NCI-H2107 (cell line): ENCODE measurements at places on chromosomes 3 and 15.

DNA sequence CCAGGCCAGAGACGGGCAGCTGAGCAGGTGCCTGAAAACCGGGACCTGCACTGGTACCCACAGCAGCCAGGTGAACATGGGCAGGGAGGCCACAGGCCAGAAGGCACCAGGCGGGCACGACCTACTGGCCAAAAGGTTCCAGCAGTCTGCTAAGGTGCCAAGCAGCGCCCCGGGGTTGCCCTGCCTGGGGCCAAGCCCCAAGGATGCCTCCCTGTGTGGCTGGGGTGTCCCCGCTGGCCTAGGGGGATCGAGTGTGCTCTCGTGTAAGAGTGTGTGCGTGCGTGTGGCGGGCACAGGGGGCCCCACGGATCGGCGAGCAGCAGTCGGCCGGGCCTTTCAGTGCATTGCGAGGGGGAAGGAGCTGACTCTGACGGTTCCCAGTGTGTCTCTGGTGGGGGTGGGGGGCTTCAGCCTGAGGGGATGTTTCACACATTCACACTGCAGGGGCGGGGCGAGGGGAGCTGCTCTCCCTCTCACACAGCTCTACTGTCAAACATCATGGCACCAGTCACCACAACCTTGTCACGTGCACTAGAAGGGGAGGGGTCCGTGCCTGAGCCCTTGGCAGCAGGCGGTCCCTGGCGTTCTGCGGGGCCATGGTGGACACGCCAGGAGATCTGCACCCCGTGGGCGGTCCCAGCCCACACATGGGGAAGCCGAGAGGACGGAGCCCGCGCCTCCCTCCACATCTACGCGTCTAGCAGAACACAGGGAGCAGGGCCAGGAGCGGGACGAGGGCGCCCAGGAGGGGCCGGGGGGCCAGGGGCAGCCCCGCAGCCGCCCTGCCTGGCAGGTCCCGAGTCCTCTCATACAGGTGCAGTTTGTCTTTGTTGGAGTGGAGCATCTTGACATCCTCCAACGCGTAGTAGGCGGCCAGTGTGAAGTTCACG is 44.5 kb downstream of the RGMA start:
- DNase-seq = no peak

GRCh38 chr15:68749793-68750192 is 70.9 kb downstream of the ANP32A start:
- DNase-seq = no peak

- no peak for DNase-seq
Measured at GRCh38 chr15:65434201-65434600, 11.5 kb upstream of the IGDCC4 start.

GRCh38 chr15:28892789-28893610 is 7.2 kb downstream of the APBA2 start:
- no peak for DNase-seq

GRCh38 chr3:82044930-82045705 is 283.7 kb upstream of the GBE1 start:
- DNase-seq = no peak

DNA sequence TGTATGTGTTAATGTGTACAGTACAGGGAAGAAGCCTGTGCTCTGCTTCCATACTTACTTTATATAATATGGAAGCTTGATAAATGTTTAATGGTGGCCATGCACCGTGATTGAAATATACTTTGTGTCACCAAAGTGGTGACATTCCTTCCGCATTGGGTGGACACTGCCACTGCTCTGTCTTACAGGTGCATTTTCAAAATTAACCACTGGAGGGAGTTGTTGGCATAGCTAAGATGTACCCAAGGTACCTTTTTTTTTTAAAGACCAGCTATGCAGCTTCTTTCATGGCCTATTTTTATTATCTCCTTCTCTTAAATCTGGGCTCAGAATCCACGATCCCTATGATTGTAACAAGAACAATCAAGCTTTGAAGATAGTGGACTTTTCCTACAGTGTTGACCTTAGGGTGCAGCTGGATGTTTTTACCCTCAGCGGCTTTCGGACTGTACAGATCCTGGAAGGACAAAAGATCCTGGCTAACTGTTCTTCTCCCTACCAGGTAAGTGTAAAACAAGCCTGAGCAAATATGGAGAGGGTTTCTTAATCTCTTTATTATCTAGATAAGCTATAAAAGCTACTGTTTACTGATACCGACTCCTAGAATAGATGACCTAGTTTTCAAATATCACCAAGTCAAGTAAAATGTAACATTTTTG is 21.6 kb upstream of the PAK6 start:
- DNase-seq = no peak

DNA sequence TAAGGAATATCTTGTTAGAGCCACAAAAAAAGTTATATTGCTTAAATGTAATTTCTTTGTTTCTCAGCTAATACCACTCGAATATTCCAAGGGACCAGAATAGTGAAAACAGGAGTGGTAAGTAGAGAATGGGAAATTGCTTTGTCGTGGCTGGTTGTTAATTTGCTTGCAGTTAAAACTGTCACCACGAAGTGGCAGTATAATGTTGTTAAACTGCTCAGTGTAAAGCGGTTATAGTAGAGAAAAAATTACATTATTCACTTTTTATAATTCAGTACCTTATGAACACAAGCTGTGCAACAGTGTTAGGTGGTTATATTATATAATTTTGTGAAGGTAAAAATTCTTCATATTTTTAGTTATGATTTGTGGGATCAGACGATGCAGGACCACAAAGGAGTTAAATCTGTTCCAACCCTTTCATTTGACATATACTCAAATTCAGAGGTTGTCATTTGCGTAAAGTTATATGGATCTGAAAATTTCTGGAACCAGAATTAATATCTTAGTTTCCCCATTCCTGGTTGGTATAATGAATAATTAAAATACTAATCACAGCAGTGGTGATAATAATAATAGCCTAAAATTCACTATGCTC is 171.8 kb downstream of the FEZF2 start:
- DNase-seq = no peak

DNA sequence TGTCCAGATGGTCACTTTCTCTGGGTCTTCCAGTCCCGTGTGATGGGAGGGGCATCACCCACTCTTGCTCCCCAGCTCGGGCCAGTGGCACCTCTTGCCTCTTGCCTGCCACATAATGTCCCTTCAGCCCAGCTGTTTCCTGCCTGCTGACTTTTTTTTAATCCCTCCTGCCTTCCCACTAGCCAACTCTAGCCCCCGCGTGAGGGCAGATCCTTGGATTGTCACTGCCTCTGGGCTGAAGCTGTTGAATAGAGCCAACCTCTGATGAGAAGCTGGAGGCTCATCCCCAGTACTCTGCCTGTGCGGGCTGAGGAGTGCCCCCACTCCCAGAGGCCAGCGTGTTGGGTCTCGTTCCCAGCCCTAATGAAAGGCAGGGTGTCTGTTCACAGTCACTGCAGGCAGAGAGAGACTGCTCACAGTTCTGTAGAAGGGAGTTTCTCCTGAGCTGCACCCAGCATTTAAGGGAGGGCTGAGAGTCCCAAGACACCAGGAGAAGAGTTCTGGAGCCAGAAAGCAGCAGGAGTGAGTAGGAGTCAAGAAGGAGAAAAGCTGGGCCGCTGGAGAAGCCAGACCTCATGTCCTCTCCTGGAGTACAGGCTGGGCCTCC is 30.1 kb upstream of the TIMP4 start:
- no peak for DNase-seq

DNA sequence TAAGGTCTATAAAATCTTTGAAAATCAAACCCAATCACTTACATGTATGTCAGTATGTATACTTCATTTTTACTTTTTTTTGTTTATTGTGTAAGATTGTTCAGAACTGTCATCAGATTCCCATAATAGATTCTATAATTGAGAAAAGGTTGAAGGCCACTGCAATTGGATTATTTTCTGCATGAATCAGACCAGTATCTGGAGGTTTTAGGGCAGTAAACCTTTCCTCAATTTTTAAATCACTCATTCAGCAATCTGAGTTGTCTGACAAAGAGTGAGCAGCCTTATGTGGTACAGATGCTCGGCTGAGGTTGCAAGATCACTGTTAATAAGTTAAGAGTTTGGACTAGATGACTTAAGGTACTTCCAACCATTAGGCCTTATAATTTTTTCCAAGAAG is 96.0 kb downstream of the TP63 start:
- DNase-seq = no peak

DNA sequence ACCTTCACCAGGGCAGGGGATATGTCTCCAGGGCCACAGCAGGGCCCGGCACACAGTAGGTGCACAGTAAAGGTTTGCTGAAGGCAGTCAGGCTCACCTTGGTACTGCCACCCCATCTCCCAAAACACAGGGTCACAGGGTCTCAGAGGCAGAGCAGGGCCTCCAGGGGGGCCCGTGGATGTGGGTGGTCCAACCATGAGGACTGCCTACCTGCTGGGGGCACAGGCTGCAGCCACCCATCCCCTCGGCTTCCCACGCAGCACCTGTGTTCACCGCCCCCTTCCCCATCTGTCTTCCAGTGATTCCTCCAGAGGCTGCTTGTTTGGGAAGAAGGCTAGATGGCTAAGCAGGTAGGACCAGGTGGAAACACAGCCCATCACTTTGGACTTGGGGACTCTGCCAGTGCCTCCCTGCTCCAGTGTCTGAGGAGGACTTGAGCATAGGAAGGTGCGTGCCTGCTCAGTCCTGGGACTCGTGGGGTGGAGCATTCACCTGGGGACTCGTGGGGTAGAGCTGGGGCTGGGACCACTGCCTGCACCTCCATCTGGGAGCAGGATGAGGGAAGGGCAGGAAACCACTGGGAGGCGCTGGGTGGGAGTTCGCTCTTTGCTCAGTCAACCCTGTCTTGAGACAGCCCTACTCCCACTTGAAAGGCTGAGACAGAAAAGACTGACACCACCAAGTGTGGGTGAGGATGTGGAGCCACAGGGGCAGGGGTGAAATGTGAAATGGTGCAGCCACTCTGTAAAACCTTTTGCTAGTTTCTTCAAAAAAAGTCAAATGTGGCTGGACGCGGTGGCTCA is 18.8 kb upstream of the PLXND1 start:
- no peak for DNase-seq

DNA sequence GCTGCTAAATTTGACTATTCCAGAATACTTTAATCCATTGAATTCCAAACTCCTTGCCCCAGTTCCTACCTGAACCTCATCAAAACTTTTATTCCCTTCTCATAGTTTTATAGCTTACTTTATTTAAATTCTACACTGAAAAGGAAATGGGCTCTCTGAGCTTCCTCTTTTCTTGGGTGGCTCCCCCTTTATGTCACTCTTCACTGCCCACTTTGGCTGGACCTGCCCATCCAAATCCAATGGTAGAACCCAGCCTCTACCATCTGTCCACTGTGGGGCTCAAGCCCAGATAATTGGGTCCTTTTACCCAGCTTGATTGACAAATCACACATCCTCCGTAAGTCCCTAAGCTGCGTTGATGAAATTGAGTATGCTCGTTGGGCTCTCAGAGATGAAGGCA is 216.5 kb downstream of the BBX start:
- no peak for DNase-seq

- no peak for DNase-seq
Measured at GRCh38 chr3:133591271-133591742, 17.8 kb downstream of the CDV3 start.

DNA sequence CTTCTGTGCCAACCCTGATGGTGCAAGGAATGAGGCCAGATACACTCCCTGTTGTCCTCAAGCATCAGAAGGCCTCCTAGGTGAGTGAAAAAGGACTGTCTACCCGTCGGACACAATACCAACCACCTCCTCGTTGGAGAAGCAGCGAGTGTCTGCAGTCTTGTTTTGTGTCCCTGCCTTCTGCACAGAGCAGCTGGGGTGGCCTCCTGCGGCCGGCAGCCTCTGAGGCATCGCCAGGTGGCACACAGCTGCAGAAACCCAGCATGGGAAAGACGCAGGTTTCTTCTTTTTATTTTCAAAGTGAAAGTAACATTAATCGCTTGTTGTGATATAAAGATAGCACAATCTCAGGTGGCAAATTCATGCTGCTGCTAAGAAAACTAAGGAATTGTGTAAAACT is 509.9 kb downstream of the OCA2 start:
- no peak for DNase-seq

DNA sequence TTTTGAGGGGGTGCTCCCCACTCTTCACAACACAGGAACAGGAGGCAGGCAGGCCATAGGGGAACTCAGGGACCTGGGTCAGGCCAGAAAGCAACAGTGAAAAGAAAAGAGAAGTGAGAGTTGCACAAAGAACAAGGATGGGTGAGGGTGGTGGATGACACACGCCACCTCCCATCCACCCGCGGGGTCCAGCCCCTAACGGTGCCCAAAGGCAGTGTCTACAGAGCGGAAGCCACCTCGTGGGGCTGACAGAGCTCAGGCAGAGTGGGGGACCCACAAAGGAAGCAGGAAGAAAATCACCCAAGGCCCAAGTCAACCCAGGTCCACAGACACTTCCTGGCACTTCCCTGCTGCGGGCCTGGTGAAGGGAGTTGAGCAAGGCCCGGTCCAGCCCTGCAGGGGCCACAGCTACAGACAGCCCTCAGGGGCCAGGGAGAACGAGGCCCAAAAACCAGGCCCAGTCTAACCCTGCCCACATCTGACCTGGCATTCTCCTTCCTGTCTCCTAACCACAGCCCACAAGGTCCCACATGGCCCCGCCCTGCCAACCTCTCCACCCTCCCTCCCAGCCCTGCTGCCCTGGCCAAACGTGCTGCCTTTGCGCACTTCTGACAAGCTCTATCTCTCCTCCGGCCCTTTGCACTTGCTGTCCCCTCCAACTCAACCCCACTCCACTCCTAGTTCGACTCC is 5.9 kb downstream of the NUP210 start:
- no peak for DNase-seq

DNA sequence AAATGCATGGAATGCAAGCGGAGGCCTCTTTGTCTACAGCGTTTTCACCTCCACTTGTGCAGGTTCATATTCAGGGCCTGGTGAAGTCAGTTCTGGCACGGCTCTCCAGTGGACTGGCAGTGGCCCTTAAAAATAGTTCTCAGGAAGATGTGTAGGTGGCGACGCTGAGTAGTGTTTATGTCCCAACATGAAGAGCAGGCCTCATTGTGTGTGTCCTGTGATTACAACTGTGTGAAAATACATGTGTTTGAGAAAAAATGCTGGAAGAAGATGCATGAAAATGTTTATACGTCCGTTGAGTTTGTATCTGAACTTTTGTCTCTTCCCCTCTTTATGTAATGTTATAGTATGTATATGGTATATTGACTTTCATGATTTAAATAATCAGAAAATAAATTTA is 7.2 kb downstream of the LIPC start:
- peak; percentile 41 for DNase-seq

DNA sequence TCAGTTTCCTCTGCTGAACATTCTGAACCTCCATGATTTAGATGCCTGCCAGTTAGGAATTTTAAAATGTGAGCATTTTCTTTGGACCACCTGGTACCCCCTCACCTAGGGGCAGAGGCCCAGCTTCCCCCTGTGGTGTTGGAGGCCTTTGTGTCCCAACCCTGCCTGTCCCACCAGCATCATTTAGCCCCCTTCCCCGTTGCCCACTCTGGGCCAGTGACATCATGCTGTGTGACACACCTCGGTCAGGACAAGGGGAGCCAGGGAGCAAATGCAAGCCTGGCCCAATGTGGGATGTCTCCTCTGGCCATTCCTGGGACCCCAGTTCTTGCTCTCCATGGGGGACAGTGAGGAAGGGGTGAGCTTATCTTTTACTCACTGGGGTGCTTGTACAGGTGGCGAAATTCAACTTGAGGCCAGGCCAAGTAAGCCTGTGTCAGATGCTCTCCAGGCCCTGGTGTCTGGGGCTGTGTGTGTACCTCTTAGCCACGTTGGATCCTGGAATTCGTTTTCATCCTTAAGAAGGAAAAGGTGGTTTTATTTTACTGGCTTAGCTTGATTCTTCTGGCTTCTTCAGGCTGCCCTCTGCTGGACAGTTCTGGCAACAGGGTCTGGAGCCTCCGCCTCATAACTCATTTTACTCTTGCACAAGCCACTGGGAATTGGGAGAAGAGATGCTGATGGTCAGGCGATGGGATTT is 49.7 kb upstream of the MYZAP start:
- DNase-seq = no peak

- DNase-seq = no peak
Measured at GRCh38 chr15:75662823-75663519, 15.3 kb downstream of the SNX33 start.
